ENCODE measurements at places on chromosomes 7 and 10.

DNA sequence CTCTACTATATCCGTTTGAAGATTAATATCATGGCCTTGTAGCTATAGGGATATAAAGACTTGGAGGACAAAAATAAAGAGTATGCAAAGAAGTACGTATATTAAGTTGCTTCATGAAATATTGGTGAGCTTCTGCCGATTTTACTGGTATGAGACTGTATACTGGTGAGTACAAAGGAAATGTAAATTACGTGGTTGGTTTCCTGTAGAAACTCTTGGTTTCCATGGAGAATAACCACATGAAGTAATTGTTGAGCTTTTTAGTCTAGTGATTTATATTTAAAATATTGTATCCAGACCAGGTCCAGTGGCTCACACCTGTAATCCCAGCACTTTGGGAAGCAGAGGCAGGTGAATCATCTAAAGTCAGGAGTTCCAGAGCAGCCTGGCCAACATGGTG is 32.2 kb upstream of the GLI3 start:
- no peak for DNase-seq

DNA sequence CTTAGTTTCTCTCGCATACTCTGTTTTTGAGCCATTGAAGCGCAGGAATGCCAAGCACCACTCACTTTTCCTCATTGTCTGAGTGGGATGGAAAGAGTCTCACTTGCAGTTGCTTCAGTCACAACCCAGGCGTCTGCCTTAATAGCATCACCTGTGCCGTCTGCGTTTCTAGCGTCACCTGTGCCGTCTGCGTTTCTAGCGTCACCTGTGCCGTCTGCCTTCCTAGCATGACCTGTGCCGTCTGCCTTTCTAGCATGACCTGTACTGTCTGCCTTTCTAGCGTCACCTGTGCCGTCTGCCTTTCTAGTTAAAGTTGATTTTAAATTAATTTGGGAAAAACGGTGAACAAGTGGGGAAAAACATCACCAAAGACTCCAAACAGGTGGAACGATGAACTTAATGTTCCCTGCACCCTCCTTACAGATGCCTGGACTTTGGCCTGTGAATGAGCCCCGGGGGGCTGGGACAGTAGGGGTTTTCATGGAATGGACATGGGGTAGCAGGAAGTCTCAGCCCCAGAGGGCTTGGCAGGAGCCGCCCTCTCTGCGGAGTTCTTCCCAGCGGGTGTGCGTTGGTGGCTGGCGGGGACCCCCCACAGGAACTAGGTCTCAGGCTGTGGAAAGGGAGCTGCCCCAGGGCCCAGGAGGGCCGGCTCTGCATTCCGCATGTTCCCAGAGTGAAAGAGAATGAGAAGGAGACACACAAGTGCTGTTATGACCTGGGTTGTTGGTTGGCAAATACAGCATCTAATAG is 3.5 kb downstream of the ZNF511 start:
- no peak for DNase-seq

- no peak for DNase-seq
Observed at GRCh38 chr10:44960088-44960460, 472 bp downstream of the RASSF4 start.

DNA sequence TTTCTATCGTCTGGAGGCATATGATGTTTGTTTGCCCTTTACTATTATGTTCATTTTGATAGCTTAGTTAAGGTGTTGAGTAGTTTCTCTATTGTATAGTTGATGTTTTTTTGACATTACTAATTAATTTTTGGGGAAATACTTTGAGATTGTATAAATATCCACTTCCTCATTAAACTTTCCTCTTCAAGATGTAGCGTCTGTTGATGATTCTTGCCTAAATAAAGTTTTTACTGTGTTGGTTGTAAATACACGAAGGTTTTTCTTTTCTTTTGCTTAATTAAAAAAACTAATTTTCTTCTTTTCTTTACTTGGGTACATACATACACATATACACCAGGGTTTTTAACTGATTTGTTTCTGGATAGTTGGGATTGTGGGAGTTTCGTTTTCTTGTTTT is 8.5 kb downstream of the KMT2E start:
- DNase-seq = no peak

All from HFFc6 (cell line).